IMR-90 (cell line): ENCODE measurements at places on chromosomes 5 and 9.

DNA sequence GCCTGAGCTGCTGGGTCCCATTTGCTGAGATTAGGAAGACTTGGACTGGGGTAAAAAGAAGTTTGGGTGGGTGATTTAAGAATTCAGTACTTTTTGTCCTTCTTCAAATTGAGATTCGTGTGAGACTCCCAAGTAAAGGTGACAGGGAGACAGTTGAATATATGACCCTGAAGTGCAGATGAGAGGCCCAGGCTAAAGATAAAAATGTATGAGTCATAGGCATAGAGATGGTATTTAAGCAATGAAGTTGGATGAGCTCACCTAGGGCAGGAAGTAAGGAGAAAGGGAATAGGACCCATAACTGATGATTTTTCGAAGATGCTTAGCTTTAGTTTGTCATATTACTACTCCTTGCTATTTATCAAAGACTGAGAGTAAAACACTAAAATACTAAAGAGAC, 255.9 kb upstream of the ADRA1B start:
- DNase-seq, result no peak

DNA sequence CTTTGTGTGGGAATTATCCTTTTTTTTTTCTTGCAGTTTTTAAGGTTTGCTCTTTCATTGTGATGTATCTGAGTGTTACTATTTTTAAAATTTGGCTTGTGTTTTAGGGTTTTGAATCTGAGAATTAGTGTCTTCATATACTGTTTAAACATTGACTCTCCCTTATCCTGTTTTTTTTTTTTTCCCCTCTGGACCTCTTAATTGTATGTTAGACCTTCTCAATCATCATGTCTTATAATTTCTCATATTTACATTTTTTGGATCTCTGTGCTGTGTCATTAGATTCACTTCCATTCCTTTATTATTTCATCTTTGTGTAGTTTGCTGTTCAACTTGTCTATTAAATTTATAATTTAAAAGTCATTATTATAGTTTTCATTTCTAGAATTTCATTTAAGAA, 47.0 kb downstream of the SCAMP1 start:
- DNase-seq, result no peak

GRCh38 chr5:128538250-128539037, 399 bp upstream of the FBN2 start:
- peak; percentile 80 for DNase-seq

GRCh38 chr9:113535756-113536155, 72.2 kb downstream of the RGS3 start:
- DNase-seq, result no peak

- no peak for DNase-seq
These were observed 45.5 kb downstream of the GALNT12 start for GRCh38 chr9:98852961-98853360.

- DNase-seq, result no peak
These were observed 559.1 kb downstream of the CETN3 start for GRCh38 chr5:89850513-89850865.

- DNase-seq, result no peak
These were observed 95.5 kb downstream of the SNX24 start for GRCh38 chr5:122940890-122941289.

DNA sequence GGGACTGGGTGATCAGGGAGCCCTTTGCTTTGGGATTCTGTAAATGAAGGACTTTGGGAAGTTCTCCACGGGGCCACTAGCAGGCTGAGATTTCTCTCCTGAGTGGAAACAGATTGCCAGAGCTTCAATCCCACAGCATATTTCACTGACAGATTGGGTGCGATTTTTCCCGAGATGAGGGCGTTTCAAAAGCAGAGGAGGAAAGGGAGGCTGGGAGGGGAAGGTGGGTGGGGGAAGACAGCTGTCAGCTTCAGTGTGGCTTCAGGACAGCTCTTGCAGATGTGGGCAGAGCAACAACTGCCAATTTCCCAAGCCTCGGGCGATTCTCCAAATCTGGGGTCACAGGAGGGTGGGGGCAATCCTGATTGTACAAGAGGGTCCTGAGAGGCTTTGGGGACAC, 258.5 kb upstream of the ADRA1B start:
- DNase-seq, result no peak

DNA sequence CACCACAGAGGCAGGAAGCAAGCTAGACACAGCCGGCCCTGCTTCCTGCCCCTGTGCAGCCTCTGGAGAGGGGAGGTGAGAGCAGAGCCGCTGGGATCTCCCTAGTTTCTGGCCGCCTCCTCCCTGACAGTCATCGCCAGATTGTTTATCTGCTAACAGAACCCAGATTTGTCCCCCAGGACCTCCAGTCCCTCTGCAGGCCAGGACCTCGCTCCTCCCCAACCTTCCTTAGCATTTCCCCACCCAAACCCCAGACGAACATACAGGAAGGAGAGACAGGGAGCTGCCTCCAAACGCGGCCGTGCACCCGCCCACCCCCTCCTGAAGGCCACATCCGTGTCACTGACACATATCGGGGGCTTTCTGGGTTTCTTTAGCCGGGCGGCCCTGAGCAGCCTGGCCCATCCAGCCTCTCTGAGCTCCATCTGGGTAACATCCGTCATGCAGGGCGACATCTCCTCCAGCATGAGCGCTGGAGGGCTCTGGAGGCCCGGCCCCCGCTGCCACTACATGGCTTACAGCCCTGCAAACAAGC, 47.5 kb downstream of the DBH start:
- peak; percentile 4 for DNase-seq

GRCh38 chr9:127976498-127976897, 4.3 kb downstream of the EEIG1 start:
- DNase-seq, result no peak

DNA sequence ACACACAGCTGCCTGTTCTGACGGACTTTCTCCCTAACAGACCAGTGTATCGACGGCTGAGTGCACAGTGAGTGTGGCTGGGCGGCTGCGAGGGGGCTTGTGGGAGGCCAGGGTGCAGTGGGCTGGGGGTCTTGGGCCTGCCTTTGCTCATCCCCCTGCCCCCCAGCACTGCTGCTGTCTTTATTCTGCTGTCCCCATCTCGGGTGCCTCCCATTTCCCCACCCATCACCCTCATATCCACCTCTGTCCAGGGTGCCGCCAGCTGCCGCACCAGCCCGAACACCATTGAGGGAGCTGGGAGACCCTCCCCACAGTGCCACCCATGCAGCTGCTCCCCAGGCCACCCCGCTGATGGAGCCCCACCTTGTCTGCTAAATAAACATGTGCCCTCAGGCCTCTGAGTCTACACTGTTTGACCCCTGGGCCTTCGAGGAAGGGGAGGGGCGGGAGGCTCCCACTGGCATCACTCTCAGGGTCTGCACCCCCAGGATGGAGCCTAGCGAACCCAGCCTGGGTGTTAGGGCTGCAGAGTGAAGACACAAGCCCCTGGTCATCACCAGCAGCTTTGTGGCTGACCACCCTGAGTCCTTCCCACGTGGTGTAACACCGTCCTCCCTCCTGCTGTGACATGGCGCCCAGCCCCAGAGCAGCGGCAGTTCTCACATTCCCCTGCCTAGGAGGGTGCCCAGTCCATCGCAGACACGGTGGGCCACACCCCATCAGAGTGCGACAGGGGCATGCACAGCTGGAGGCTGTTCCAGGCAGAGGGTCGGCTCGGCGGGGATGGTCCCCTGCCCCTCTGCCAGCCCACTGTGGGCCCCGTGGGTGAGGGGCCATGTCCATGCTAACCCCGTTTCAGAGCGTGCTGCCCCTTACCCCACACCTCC, 4.0 kb downstream of the LCN2 start:
- no peak for DNase-seq

DNA sequence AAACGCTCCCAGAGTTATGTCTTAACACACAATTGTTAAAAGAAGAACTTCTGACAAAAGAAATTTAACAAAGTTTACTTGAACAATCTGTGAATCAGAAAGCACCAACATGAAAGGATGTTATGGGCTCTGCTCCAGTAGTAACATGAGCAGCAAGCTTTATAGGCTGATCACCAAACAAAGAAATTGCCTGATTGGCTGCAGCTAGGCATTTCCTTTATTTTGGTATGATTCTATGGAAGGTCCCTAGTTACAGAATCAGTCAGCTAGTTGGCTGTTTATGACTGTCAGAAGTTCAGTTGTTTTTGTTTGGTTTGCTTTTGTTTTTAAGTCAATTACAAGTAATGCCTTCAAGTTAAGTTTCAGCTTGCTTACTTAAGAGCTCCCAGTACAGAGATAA, 102.4 kb upstream of the SMC2 start:
- no peak for DNase-seq

DNA sequence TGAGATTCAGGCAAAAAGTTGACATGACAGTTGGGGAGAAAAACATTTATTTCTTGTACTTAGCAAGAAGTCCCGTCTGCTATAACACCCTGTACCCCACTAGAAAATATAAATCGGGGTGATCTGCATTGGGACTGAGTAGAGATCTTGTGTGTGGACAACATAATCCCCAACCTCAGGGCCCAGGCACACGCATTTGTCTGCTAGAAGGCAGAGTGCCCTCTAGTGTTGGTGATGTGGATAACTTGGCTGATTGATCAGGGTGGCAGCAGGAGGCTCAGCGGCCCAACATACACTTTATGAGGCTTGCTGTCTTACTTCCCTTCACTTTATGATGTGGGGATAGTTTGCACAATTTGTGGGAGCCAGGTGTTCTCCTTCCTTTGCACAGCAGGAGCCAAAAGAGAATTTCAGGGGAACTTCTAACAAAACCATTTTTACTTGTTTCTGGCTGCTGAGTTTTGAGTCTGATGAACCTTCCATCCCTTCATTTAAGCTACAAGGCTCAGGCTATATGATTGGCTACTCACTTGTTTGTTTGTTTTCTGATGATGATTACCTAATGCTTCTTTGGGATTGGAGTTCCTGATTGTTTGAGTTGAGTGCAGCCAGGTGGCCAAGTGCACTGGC, 263.2 kb downstream of the DMAC1 start:
- DNase-seq, result peak; percentile 56

DNA sequence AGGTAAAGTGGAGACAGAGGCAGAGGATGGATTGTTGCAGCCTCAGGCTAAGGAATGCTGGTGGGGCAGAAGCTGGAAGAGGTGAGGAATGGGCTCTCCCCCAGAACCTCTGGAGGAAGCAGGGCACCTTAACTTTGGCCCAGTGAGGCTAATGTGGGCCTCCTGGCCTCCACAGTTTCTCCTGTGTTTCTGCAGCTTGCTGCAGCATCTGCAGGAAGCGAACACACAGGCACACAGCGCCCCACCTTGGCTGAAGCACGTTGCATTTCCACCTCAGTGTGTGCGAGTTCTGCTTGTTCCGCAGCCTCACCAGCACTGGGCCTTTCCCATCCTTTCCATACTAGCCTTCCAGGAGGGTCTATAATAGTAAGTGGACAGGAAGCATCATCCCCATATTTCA, 27.2 kb upstream of the ASS1 start:
- DNase-seq, result no peak

DNA sequence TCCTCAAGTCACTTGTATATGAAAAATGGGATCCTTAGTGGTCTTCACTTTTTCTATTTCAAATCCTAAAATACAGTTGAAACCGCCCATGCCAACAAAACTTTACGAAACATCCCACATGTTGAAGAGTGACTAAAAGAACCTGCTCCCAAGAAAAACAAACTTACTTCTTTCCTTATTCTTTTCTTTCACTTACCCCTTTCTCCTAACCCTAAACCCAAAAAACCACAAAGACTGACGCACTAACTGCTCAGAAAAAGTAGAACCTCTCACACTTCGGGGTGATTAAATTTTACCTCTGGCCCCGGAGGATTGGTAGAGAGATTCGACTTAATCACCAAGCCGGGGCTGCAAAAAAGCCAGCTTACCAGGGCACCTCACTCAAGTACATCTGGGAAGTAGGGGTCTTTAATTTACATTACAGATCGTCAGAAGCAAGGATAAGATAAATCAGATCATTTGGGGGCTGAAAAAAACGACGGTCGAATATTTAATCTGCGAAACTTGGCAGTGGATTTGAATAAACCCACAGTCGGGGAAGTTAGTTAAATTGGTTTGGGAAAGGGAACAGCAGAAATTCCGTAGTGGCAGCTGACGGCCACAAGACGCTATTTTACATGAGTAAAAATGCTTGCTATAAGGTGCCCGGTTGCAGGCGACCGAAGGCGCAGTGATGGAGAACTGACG, 1.3 kb downstream of the CDO1 start:
- DNase-seq, result no peak

- no peak for DNase-seq
These were observed 34.1 kb downstream of the ECPAS start for GRCh38 chr9:111450124-111450523.

- DNase-seq, result no peak
These were observed 159.5 kb upstream of the MAST4 start for GRCh38 chr5:66436721-66437120.

GRCh38 chr9:77809552-77809951, 161.4 kb upstream of the GNA14 start:
- DNase-seq, result peak; percentile 29

- no peak for DNase-seq
These were observed 139.5 kb downstream of the STARD4 start for GRCh38 chr5:111372799-111373198.

DNA sequence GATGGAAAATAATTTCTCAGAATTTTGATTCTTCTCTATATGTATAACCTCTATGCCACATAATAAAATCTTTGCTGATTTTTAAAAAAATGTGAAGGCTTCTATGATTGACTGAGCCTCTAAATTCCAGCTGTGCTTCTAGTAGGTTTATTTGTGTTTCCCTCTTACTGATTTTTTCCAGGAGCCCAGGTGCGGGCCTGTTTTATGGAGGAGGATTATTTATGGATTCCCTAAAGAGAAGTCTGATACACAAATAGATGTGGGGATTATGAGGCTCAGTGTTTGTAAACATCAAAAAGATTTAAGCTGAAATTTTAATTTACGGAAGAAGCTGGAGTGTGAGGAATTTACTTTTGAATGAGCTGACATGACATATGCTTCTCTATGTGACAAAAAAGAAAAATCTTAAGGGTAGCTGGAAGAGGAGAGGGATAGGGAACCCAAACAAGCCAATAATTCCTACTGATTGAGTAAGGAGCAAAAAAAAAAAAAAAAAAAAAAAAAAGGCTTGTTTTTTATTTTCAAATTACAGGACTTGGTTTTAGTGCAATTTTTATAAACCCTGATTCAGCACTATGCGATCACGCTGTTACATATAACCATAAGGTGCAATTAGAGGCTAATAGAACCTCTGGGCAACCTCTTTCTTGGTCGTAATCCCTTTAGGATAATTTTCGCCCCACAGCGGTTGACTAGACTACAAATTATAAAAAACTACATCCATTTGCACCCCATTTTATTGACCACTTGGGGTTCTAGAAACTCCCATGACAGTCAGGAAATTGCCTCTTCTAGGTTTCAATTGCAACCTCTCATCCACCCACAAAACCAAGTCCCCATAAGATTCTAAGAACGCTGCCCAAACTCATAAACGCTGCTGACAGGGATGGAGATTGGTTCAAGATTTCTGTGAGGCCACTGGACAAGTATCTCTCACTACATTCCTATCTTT, 44.4 kb upstream of the RAI14 start:
- no peak for DNase-seq

DNA sequence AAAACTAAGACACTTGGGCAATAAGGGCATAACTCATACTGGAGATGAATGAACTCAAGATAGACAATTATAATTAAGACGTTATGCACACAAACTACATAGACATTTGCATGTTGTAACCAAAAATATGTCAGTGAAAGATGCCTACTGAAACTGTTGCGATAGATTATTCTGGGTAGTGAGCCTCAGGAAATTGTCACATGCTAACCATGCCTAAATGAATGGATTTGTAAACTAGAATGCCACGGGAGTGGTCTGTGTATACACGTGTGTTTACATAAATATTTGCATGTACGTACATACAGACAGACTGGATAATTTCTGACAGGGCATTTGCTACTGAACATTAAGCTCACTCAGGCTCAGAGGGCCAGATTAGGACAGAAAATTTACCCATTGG, 1.2 kb downstream of the NIPSNAP3B start:
- DNase-seq, result no peak

- no peak for DNase-seq
These were observed 12.7 kb downstream of the ADGRV1 start for GRCh38 chr5:90571147-90571773.

GRCh38 chr9:96398582-96399324, 15.2 kb upstream of the SLC35D2 start:
- no peak for DNase-seq
